ENCODE measurements at places on chromosomes 5 and 9. TPM values are rescaled to one million over a fixed set of nuclear protein-coding genes. Genes with fewer than 3 reads are reported as not detected.

GZMA gene
- total RNA-seq, result not detected

BRD9 gene
- total RNA-seq, result 64.3 TPM

ECPAS gene
- 69.4 TPM for total RNA-seq

FGFR4 gene
- total RNA-seq, result 7.5 TPM

CYLC2 gene
- total RNA-seq, result not detected

FLT4 gene
- 0.44 TPM for total RNA-seq

ACOT12 gene
- 0.74 TPM for total RNA-seq

ANKRD18B gene
- total RNA-seq, result 7.3 TPM

SIT1 gene
- not detected for total RNA-seq

RPL37 gene
- total RNA-seq, result 916 TPM

DOK3 gene
- 12.4 TPM for total RNA-seq

MSX2 gene
- total RNA-seq, result 8.5 TPM

SRA1 gene
- 52.0 TPM for total RNA-seq

ZBTB26 gene
- total RNA-seq, result 4.5 TPM

KYAT1 gene
- total RNA-seq, result 6.1 TPM

GSN gene
- total RNA-seq, result 278 TPM

PFN3 gene
- not detected for total RNA-seq

SLC6A3 gene
- 0.05 TPM for total RNA-seq

ANKRD31 gene
- not detected for total RNA-seq

ELOVL7 gene
- 2.9 TPM for total RNA-seq

ANXA2R gene
- total RNA-seq, result 6.2 TPM

ZMYND19 gene
- 37.0 TPM for total RNA-seq

SEMA5A gene
- 0.15 TPM for total RNA-seq

F2RL1 gene
- 65.9 TPM for total RNA-seq

MAML1 gene
- 31.3 TPM for total RNA-seq

TRAF2 gene
- 48.7 TPM for total RNA-seq

TMEM215 gene
- not detected for total RNA-seq

CSF2 gene
- not detected for total RNA-seq

LTC4S gene
- 0.69 TPM for total RNA-seq

CNTFR gene
- total RNA-seq, result 2.7 TPM
